ENCODE measurements at places on chromosomes 4 and X. TPM values are rescaled to one million over a fixed set of nuclear protein-coding genes. Genes with fewer than 3 reads are reported as not detected.

The KIT gene
- 16.1 TPM for polyA plus RNA-seq

The USP17L20 gene
- polyA plus RNA-seq = not detected

The MID1 gene
- 19.4 TPM for polyA plus RNA-seq

The BMX gene
- 0.45 TPM for polyA plus RNA-seq

The FAM50A gene
- 51.8 TPM for polyA plus RNA-seq

The FHDC1 gene
- polyA plus RNA-seq = 4.3 TPM

The CLGN gene
- 3.1 TPM for polyA plus RNA-seq

The SPANXA2 gene
- polyA plus RNA-seq = not detected

The TMEM35A gene
- polyA plus RNA-seq = 9.7 TPM

The GRIPAP1 gene
- polyA plus RNA-seq = 38.1 TPM

The MXRA5 gene
- polyA plus RNA-seq = 3.6 TPM
